SIG-M5 (cell line): ENCODE measurements at places on chromosomes 16 and 17.

- no peak for DNase-seq
Observed at GRCh38 chr16:84198401-84198800, 7.4 kb downstream of the ADAD2 start.

GRCh38 chr16:79367822-79368221 is 232.7 kb downstream of the MAF start:
- DNase-seq: no peak

DNA sequence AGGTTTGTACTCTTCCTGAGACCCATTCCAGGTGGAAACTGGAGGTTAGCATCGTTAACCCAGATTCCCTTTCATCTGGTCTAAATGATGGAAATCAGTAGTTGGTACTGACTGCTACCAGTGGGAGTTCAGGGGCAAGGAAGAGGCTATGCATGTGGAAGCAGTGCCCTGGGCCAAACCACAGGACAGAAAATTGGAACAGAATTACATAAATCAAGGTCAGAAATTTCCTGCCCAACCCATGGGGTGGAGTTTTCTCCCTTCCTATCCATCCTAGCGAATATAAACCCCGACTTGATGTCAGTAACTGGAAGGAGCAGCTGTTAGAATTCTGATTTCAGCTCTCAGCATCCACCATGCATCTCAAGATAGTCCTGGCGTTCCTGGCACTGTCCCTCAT is at the start of gene AOC2:
Gene AOC2 (plus strand): TSS at position 310 of the 400 bp plus-strand sequence. CDS start 47 bp downstream, at position 357.
- no peak for DNase-seq

- DNase-seq: no peak
Observed at GRCh38 chr17:45367216-45367615, 50.4 kb upstream of the MAP3K14 start.

DNA sequence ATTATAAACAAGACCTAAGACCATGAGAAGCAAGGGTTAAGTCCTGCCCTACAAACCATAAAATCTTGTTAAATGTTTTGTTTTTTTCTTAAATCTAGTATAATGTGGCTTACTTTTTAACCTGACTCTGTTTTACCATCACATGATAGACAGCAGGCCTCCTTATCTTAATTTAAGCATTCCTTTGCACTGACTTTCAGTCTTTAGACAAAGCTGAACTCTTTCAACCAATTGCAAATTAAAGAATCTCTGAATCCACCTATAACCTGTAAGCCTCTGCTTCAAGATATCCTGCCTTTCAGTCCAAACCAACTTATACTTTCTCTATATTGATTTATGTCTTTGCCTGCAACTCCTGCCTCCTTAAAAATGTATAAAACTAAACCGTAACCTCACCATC is 478.5 kb downstream of the GRIN2A start:
- no peak for DNase-seq

DNA sequence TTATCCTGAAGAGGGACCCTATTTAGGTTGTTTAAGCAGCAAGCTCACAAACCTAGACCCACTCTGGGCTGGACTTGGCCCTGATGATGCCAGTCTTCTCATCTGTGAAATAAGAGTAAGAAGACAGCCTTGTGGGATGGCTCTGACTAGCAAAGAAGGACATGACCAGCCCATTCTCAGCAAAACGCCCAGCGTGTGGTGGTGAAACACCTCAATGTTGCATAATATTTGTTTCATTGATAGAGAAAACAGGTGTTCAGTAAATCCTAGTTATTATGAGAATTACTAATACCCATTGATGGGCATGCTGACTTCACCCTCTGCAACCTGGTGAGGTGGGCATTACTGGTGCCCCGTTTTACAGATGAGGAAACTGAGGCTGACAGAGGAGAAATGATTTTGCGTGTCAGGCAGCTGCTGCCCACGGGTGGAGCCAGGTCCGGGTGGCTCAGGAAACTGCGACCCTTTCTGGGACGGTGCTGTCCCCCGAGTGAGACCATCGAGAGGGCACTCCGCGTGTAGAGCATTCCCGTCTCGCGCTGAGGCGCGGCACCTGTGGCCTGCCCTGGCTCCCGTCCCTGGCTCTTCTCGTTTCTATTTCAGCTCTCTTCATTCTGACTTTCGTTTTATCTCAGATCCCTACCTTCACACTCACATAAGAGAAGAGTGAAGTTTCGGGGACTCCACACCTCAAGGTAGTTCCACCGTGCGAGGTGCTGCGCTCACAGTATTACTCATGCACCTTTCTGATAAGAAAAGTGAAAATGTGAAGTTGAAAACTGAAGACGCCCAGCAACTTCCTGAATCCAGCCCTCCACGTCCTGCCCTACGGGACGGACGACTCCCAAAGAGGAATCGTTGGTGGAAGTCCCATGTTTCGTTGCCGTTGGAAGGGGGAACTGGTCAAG is 48.5 kb downstream of the IRF8 start:
- DNase-seq: no peak

GRCh38 chr16:65116216-65116615 is 5.6 kb downstream of the CDH11 start:
- no peak for DNase-seq

DNA sequence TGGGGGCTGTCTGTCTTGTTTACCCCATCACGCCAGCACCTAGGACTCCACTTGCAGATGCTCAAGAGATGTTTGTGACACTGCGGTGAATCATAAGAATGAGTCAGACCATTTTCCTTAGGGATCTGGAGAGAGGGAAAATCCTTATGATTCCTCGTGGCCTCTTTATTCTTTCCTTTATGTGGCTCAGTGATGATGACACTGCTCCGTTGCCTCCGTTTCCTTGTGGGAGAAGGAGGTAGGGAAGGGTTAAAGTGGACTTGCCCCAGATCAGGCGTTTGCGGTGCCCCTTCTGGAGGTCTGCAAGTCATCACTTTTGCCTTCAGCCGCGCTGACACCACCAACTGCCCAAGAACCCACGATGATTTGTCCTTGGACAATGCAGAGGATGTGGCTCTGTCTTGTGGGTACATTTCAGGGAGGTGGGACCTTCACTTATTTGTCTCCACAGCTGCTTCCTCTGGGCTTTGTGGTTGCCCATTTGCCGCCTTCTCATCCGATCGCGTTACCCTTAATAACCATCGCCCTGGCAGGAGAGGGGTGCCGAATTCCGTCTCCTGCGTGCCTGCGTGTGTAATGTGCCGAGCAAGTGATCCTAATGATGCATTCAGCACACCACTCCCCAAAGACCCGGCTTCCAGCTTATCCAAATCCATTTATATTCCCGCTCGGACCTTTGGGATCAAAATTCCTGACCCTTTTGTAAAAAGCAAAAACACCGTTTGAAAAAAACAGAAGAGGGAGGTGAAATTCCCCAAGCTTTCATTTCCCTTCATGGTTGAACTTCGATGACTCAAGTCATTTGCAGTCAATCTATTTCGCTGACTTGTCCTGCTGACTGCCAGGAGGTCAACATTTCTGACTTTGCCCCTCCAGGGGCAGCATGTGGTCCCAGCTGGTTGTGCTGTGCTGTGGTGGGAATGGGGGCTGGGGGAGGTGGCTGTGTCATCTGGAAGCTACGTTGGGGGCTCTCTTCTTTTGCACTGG is 87.2 kb upstream of the IRX3 start:
- DNase-seq: no peak

- no peak for DNase-seq
Observed at GRCh38 chr16:67645397-67646121, 615 bp downstream of the CARMIL2 start.

- no peak for DNase-seq
Observed at GRCh38 chr17:33976831-33977230, 278.3 kb upstream of the CCL2 start.

DNA sequence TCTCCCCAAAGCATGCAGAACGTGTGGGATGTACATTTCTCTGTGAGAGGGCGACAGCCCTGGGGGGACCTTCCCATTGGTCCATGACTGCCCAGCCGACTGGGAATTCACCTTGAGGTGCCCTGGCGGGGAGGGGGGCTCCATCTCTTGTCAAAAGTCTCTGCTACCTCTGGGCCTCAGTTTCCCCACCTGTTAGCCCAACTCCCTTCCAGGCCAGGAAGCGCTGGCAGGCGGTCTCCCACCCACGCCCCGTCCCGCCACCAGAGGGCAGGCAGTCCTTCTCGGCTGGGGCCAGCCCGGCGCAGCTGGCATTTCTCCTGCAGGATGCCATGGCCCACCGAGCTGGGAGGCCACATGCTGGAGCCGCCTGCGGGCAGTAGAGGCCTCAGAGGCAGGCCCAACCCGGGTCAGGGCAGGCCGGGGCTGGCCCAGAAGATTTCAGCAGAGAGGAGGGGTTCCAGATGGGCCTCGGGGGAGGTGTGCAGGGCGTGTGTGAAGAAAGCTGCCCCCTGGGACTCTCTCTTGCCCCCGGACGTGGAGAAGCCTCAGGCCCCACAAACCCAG is 16.6 kb downstream of the CD7 start:
- no peak for DNase-seq

GRCh38 chr17:17555151-17555550 is 36.4 kb downstream of the PEMT start:
- DNase-seq: no peak

DNA sequence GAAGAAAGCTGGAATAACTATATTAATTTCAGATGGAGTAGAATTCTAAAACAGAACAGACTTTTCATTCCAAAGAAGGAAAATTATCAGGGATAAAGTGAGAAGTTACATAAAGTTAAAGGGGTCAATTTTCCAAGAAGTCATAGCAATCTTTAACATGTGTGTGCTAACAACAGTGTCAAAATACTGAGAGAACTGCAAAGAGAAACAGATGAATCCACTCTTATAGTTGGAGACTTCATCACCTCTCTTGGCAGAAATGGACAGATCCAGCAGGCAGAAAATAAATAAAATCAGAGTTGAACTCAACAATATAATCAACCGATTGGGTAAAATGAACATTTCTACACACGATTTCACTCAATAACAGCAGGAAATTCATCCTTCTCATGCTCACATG is 5.4 kb downstream of the ABCA9 start:
- DNase-seq: no peak

DNA sequence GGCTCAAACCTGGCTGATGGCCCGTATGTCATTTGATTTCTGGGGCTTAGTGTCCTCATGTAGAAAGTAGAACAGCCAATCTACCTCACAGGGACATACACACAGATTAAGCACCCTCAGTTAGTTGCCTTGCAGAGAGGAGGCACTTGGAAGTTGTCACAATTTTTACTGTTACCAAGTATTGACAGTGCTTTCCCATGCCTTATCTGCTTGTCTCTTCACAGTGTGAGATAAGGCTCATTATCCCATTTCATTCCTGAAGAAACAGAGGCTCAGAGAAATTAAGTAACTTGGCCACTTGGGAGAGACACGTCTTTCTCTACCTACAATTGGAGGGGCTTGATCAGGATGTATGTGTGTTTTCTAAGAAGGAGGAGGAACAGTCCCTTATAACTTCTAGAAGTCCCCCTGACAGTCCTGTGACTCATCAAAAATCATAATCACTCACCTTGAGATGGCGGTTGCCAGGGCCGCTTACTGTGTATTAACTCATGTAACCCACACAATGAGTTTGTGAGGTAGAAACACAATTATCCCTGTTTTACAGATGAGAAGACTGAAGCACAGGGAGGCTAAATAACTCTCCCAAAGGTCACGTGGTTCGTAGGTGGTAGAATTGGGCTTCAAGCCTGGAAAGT is 56.9 kb upstream of the LHX1 start:
- DNase-seq: no peak

DNA sequence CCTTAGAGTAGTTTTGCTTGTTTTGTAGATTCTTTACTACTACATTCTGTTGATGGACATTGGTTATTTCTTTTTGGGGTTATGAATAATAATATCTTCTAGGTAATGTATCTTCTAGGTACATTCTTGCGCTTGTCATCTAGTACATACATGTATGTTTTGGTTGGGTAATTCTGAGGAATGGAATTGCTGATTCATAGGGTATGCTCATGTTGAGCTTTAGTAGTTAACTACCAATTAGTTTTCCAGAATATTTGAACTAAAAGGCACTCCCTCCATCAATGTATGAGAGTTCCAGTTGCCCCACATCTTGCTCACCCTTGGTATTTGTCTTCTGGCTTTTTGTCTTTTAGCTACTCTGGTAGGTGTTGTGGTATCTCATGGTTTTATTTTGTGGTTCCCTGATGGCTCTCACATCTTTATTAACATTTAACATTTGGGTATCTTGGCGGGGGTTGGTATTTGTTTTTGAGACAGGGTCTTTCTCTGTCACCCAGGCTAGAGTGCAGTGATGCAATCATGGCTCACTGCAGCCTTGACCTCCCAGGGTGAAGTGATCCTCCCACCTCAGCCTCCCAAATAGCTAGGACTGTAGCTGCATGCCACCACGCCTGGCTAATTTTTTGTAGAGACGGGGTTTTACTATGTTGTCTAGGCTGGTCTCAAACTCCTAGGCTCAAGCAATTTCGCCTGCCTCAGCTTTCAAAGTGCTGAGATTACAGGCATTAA is 47.1 kb downstream of the SLC6A4 start:
- DNase-seq: no peak

GRCh38 chr16:49457196-49457595 is 83.6 kb downstream of the C16orf78 start:
- no peak for DNase-seq

DNA sequence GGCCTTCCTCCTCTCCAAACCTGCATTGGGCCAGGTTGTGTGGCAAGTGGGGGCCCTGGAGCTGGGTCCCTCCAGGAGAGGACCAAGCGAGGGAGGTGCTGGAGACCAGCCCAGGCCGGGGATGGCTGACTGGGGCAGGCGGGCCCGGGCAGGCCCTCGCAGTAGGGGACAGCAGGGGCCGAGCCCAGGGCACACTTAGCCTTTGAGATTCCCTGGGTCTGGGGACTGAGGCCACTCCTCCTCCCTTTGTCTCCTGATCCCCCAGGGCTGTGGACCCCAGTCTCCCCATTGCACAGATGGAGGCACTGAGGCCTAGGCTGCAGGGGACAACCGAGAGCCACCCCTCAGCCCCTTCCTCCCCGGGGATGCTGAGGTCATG is 5.2 kb downstream of the FOXJ1 start:
- DNase-seq: no peak
